ENCODE measurements at places on chromosomes 11 and 22.

DNA sequence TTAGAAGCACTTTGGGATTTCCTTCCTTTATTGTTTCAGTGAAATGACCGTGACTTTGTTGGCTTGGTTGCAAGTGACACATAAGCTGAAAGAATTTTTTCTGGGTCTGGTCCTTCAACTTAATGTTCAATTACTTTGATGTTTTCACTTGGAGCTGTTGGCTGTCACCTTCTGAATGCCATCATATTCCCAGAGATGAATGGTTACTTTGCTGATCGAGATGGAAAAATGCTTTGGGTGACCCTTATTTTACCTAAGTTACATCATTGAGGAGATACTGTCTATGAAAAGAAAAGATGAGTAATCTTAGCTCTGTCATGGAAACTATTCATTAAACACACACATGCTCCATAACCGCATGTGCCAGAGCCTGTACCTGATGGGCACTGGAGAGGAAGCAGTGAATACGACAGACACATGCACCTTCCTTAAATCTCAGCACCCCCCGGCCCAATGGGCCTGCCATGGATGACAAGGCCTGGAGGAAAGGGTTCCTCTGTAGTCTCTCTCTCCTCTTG lies 76.9 kb downstream of the TENM4 start:
- no peak for DNase-seq

- no peak for DNase-seq
Observed at GRCh38 chr22:43266076-43266475, 77.1 kb downstream of the SCUBE1 start.

DNA sequence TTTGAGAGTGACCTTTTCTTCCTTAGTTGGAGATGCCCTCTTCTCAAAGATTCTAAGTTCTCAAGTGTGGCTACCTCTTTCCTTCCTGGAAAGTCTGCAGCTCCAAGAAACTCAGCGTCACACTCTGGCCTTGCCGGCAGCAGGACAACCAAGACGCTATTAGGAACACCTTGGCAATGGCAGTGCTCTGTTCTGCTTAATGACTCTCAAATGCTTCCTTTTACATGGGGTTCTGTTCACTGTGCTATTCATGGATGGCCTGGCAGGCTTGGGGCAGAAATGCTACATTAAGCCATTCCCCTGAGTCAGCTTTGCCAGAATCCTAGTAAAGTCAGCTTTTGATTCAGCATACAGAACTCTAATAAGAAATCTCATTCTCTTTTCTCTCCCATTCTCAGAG lies 25.9 kb downstream of the LARGE2 start:
- DNase-seq, result no peak

- DNase-seq, result no peak
Observed at GRCh38 chr11:61625525-61625924, 44.6 kb upstream of the SYT7 start.

GRCh38 chr11:101508370-101508769 lies 75.4 kb downstream of the TRPC6 start:
- DNase-seq, result no peak
